Stimulated activated CD4-positive, alpha-beta T cell treated with anti-CD3 and anti-CD28 coated beads, Interleukin-1b, Interleukin-23, amount 100 ng/mL, for 4 hours (primary cell): ENCODE measurements at places on chromosomes 13 and 19.

GRCh38 chr19:8064911-8065874 lies 12.6 kb downstream of the CCL25 start:
- no peak for DNase-seq

DNA sequence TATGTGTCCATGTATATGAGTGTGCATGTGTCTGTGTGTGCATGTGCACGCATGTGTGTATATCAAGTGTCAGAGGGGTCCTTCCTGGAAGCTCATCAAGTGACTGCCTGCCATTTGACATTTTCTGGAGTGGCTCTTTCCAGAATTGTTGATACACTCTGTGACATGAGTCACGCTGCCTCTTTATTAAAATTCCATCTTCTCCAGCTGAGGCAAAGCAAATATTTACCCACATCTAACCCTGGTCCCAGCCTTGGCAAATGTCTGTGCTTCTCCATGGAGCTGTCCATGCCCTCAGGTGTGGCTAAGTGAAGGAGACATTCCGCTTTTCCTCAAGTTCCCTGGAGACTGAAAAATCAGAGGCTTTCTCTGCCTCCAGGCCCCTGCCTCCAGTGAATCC lies 88.2 kb upstream of the MBNL2 start:
- DNase-seq: no peak

GRCh38 chr13:91722267-91722884 lies 324.0 kb downstream of the GPC5 start:
- DNase-seq: no peak

DNA sequence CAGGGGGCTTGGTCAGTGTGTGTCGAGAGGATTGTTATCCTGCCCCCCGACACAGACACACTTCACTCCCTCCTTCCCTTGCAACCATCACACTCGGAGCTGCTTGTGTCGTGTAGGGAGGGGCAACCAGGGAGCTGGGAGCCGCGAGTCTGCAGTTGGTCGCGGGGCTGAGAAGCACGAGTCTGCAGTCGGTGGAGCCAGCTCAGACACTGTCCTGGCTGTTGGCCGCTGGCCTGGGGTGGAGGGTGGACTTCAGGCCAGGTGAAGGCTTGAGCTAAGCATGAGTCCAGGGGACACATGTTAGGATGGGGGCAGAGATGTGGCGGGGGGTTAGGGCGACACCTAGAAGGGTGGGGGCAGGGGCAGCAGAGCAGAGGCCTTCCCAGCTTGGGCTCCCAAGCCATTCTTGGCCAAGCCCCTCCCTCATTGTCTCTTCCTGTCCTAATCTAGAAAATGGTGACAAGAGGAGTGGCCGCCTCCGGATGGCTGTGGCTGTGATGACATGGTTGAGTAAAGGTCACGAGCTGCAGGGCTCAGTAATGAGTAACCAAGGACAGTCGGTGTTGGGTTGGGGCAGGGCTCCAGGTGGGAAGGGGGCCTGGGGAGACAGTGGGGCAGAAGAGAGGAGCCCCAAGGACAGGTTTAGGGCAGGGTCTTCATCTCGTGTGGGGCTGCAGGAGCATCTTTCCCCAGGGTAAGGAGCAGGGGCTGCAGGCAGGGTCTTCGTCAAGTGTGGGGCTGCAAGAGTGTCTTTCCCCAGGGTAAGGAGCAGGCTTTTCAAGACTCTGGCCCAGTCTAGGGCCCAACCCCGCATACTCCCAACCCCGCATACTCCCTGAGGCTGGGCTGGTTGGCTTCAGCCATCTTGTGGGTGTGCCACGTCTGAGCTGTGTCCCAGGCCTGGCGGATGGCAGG lies 8.6 kb downstream of the PPP5C start:
- DNase-seq: no peak

- DNase-seq: no peak
Measured at GRCh38 chr19:31205887-31206518, 143.2 kb downstream of the TSHZ3 start.

DNA sequence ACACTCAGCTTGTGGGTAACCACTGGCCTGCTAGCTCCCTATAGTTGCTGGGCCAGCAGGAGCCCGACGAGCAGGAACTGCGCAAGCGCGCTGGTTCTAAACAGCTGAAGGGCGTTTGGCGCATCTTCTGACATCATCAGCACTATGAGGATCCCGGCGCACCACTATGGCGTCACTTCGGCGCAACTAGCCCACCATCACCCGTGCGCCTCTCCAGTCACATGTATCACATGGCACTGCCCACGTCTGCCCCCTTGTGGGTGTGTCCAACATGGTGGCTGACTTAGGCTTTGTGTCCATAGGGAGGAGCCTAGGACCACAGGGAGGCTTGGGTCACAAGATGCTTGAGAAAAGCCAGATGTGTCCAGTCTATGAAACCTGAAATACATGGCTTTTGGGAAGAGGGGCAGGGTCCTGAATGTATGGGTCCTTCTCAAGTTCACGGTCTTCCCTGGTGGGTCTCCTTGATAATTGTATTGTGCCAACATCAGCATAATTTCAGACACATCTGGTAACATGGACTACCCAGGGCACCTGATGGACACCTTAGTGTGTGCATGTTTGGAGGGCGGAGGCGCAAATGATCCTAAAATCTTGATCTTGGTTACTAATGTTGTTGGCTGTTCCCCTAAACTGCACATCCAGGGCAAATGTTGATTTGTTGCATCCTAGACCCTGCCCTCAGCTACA lies 18.0 kb downstream of the KLK4 start:
- no peak for DNase-seq

- DNase-seq: no peak
Measured at GRCh38 chr13:66414066-66414800, 815.9 kb downstream of the PCDH9 start.
